ENCODE measurements at places on chromosomes 2 and 18. TPM values are rescaled to one million over a fixed set of nuclear protein-coding genes. Genes with fewer than 3 reads are reported as not detected.

Gene MTHFD2
- polyA plus RNA-seq = 128 TPM

Gene CAVIN2
- not detected for polyA plus RNA-seq

Gene PLB1
- polyA plus RNA-seq = 0.50 TPM

Gene UGT1A8
- not detected for polyA plus RNA-seq

Gene MAP3K19
- polyA plus RNA-seq = not detected

Gene TXNDC2
- not detected for polyA plus RNA-seq

Gene C2orf15
- 2.3 TPM for polyA plus RNA-seq

Gene C2orf66
- polyA plus RNA-seq = not detected

Gene PAX3
- not detected for polyA plus RNA-seq

Gene KCNJ13
- not detected for polyA plus RNA-seq

Gene FOXI3
- polyA plus RNA-seq = not detected

Gene CLK1
- 61.8 TPM for polyA plus RNA-seq

Gene MPPE1
- polyA plus RNA-seq = 36.7 TPM

Gene LIMS4
- polyA plus RNA-seq = 0.17 TPM

Gene C1QL2
- polyA plus RNA-seq = not detected

Gene KCNS3
- not detected for polyA plus RNA-seq

Gene STRN
- 3.6 TPM for polyA plus RNA-seq

Gene ALPG
- polyA plus RNA-seq = not detected

Gene CABYR
- polyA plus RNA-seq = 1.3 TPM

Gene SEMA4C
- 5.3 TPM for polyA plus RNA-seq

Gene CHN1
- 0.92 TPM for polyA plus RNA-seq

Gene CNTNAP5
- polyA plus RNA-seq = not detected

Gene UGT1A5
- not detected for polyA plus RNA-seq

Gene ACOXL
- 0.83 TPM for polyA plus RNA-seq
